ENCODE measurements at places on chromosomes 12 and 14. TPM values are rescaled to one million over a fixed set of nuclear protein-coding genes. Genes with fewer than 3 reads are reported as not detected.

- peak; percentile 32 for DNase-seq
Measured at GRCh38 chr12:29425722-29426121, 44.8 kb upstream of the ERGIC2 start.

DNA sequence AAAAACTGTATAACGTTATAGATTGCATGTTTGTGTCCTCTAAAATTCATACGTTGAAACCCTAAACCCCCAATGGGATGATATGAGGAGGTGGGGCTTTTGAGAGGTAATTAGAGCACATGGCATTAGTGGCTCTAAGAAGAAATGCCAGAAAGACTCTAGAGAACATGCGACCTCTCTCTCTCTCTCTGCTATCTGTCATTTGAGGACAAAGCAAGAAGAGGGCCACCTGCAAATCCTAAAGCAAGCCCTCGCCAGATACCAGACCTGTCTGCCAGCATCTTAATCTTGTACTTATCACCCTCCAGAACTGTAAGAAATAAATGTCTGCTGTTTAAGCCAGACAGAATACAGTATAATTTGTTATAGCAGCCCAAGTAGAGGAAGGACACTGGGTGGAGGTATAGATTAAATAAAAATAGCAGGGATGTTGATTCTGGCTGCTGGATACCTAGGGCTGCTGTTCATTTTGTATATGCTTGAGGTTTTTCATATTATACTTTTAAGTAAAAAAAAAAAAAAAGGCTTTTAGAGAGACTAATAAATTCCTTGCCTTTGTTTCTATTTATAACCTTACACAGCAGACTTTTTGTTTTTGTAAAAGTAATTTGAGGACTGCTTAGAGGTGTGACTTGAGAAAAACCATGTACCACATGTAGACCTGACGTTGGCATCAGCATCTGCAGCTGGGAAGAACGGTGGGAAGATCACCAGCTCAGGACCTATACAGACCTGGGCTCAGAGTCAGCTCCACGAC lies 26.9 kb downstream of the MOK start:
- no peak for DNase-seq

PTPN6 gene
- total RNA-seq, result 2.2 TPM

DNA sequence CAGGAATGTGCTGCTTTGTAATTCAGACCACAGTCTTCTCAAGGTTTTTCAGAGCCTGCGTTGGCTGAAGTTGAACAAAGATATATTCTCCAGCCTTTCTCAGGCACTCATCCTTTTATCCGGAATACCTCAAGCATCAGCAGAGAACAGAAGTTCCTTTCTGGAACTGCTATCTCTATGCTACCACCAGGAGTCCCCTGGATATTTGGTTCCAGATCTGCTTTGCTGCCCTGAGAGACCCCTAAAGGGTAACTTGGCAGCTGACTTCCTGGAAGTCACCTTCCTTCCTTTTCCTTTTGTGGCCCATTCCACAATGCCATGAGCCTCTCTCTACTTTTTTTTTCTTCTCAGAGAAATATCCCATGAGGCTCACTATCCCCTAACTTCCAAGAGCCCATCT lies 188.2 kb downstream of the PLCZ1 start:
- no peak for DNase-seq

DNA sequence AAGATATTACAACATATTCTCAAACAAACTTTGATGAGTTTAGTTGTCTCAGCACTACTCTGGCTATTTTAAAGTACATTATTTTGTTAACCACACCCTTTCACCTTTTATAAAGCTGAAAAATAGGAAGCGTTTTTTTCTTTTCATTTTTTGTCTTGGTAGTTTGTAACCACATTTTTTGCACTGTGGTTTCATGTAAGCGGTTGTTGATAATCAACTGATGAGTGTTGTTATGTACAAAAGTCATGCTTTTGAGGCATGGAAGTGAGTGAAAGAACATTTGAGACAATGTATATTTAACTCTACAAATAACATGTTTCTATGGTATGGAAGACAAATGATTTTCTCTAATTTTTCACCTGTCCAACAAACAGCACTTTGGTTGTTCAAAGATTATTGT lies 52.1 kb upstream of the ATP2B1 start:
- no peak for DNase-seq

- DNase-seq, result no peak
Measured at GRCh38 chr14:82055515-82056115, 522.0 kb upstream of the SEL1L start.

DNA sequence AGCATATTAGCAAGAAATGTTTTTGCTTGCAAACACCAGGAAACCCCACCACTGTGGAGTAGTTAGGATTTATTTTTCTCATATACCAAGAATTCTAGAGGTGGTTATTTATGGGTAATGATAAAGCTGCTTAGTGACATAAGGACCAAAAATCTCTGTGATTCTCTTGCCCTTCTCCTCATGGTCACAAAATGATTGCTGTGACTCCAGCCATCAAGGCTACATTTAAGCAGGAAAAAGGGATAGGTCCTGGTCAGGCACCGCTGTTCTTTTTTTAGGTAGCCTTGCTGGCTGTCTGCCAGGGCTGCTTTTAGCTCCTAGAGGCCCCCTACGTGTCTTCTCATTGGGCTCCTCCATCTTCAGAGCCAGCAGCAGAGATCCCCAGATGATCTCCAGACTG lies 104.2 kb downstream of the AACS start:
- DNase-seq, result no peak

- DNase-seq, result no peak
Measured at GRCh38 chr12:19561411-19561961, 122.2 kb downstream of the AEBP2 start.

DNA sequence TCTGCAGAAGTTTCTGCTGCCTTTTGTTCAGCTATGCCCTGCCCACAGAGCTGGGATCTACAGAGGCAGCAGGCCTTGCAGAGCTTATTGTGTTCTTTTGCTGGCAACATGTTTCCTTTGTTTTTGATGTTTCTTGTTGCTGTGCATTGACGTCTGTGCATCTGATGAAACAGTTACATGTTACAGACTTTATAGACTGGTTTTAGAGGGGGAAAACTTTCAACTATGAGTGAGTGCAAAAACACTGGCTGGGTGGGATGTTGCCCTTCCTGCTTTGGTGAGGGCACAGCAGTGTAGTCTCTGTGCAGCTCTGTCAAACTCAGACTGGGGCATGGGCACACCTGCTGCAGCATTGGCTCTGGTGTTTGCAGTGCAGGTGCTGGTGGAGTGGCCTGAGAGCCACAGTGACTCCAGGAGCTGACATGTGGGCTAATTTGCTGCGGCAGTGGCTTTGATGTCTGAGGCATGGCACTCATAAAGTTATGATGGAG lies 26.9 kb downstream of the CLEC6A start:
- no peak for DNase-seq

TRHDE gene
- not detected for total RNA-seq

GRCh38 chr14:50290306-50290705 lies 21.7 kb downstream of the L2HGDH start:
- no peak for DNase-seq

CLEC1B gene
- total RNA-seq, result not detected

DNA sequence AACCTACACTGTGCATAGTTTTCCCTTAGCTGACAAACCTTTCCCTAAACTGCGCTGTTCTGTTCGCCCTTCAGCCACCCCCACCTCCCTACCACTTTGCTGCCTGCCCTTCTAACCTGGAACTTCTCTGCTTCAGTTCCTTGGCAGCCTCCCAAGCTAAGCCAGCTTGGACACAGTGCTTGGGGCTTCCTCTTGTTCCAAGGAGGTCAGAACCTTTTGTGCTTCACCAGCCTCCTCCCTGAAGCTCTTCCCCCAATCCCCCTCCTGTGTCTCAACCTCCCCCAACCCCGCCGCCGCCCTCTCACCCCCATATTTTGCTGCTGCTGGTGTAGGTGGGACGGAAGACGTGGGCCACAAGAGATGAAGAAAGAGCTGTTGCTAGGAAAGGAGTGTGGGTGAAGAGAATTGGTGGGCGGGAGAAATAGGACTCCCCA lies 8.1 kb upstream of the RIC8B start:
- peak; percentile 34 for DNase-seq

DNA sequence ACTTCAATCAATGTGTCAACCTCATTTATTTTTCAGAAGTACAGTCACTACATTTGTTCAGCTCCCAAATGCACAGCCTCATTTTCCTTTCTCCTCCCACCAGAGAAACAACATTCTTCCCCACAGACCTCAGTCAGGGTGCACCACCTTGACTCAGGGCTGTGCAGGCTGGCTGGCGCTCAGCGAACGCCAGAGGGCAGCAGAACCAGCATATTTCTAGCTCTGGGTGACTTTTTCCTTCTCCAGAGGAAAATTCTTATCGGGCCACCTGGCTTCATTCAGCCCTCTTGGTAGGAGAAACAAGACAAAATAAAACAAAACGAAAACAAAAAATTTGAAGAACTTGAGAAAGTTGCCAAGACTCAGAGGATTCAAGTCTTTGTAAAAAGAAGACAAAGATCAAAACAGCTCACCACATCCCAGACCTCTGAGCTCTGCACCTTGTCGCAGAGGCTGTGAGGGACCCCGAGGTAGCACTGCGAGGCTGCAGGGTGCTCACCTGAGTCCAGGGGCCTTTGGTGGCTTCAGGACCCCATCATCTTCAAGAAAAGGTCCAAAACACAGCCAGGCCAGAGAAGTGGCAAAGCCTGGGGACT lies 33.7 kb downstream of the PAH start:
- DNase-seq, result peak; percentile 35

GRCh38 chr12:69024907-69025306 lies 91.9 kb upstream of the CPM start:
- no peak for DNase-seq

DNA sequence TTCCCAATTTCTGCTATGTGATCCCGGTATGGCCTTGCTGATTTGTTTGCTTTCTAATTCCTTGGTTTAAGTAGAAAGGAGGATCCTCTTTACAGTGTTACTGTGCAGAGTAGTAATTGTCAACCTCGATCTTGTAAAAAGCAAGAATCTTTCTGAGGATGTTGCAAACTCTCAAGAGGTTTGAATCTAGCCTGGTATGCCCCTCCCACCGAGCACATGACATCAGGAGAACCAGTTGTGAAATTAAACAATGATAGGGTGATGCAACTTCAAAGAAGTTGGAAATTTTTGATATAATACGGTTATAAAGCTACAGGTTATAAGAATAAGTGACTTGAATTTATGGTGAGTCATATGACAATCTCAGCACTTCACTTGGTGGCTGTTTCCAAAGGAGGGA lies 35.0 kb upstream of the FUT8 start:
- DNase-seq, result no peak

GRCh38 chr14:62076825-62077605 lies 314.8 kb downstream of the SNAPC1 start:
- DNase-seq, result no peak

GPR84 gene
- total RNA-seq, result under 0.01 TPM

CCDC197 gene
- not detected for total RNA-seq

ASIC1 gene
- total RNA-seq, result not detected

GRCh38 chr12:83676781-83677295 lies 990.1 kb downstream of the TMTC2 start:
- DNase-seq, result no peak

PIANP gene
- not detected for total RNA-seq

- DNase-seq, result no peak
Measured at GRCh38 chr12:23303220-23303619, 646.2 kb downstream of the SOX5 start.

GRCh38 chr12:52891044-52891443 lies 13.8 kb downstream of the KRT8 start:
- no peak for DNase-seq

- no peak for DNase-seq
Measured at GRCh38 chr12:76836633-76837032, 42.2 kb downstream of the CSRP2 start.

CCDC177 gene
- total RNA-seq, result not detected

DNA sequence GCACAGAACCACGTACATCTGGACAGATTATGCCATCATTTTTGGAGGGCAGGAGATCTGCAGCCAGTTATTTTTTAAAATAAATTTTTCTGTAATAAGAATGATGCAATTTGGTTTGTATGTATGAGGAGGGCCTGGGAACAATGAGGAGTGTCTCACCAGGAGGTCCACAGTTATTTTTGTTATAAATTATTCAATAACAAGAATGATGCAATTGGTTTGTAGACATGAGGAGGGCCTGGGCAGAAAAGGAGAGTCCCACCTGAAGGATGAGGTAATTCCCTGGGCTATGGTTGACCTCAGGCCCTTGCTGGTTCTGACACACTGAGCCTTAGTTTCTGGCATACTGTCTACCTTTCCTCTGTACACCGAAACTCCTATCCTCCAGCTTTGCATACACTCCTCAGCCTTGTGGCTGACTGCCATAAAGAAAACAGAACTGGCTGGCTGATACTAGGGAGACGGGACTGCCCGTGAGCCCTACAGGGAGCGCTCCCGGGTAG lies 9.0 kb upstream of the DCD start:
- no peak for DNase-seq

DNA sequence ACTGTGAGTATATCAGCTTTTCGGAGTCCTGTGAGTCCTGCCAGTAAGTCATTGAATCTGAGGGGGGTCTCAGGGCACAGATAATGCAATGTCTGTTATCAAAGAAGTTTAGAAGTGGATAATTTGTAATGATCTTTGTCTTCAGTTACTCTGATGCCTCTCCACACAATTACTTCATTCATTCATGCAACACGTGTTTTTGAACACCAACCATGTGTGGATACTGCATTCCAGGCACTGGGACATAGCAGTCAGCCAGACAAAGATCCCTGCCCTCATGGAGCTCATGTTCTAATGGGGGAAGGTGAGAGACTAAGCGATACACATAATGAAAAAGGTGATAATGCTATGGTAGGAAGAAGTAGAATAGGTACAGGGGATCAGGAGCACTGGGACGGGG lies 60.8 kb upstream of the SCN8A start:
- DNase-seq, result no peak

BRF1 gene
- total RNA-seq, result 34.7 TPM

ST8SIA1 gene
- under 0.01 TPM for total RNA-seq

DNA sequence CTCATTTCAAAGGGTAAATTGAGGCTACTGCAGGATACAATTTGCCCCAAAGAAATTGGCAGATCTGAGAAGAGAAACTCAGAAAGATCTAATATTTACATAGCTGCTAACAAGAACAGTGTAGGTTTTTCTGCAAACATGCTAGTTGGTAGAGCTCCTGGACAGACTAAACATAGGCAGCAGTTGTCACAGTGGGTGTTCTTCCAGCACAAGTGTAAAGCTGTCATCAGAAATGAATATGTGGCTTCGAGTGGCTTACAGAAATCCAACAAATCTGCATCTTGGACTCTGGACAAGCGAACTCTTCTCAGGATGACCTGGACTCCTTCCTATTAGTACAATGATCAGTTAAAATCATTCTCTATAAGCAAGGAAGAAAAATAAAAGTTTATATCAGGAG lies 5.9 kb downstream of the CBX5 start:
- DNase-seq, result no peak
